Kidney capillary endothelial cell (primary cell): ENCODE measurements at places on chromosomes 6 and 20.

DNA sequence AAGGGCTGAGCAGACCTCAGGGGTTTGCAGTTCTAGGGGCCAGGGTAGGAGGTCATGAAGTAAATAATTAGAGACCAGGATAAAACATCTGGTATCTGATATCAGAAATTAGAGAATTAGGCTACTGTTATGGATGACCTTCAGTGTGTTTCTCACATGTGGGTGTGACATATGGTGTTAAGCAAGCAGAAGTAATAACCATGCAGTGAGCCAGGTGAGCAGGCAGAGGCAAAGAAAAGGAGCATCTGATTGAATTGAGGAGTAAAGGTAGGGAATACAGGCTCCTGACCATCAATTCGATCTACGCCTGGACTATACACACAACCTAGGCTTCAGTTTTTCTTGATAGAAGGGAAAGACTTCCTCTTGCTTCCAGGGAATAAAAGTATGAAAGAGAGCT lies 34.7 kb upstream of the MAP3K7 start:
- DNase-seq: no peak

DNA sequence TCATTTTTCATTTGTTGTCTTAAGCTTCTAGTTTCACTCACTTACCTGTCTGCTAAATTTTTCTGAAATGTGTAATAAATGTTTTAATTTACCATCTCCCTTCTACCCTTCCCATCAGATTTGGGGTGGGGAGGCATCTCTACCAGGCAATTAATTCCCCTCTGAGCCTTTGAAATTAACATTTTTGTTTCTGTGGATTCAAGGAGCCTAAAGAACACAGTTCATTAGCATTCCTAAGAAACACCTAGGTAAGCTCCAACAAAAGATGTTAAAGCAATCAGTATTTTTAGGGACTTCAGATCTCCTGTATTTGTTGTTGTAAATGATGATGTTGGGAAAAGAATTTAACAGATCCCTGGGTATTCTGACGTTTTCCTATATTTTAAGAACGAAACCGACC lies 6.6 kb downstream of the TOP1 start:
- DNase-seq: no peak

DNA sequence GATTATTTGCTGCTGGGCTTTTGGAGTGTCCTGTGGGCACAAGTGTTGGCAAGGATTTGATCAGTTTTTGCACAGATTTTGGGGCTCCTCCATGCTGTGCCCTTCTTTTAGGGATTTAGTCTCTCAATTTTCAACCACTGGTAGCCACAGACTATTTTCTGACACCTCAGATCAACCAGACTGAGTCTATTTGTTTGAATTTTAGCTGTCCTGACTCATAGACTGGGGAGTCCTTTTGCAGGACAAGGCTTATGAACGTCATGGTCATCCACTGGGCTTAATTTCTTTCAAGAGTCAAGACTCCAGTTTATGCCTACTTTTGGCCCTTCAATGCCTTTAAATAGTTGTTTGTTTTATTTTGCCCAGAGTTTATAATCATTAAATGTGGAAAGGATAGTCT lies 59.3 kb downstream of the BCKDHB start:
- no peak for DNase-seq

DNA sequence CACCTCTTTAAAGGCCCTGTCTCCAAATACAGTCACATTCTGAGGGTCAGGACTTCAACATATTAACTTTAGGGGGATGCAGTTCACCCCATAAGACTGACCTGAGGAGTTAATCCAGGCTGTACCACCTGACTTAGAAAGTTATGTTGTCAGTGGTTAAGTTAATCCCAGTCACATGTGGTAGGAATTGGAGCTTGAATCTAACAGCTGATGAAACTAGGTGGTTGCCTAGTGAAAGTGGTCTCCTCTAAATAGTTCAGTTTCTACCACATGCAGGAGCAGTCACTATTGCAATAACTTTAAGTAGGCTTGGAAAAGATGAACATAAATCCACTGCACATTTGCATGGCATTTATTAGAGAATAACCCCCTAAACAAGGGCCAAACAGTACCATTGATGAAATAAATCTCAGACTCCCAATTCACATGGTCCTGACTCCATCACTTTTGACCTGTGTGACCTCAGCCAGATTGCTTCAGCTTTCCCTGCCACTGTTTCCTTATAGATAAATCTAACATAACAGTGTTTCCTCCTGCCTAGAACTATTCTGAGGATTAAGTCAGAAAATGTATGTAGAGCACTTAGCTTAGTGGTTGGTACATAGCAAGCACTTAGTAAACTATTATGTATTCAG lies 20.1 kb downstream of the SAMD5 start:
- no peak for DNase-seq

DNA sequence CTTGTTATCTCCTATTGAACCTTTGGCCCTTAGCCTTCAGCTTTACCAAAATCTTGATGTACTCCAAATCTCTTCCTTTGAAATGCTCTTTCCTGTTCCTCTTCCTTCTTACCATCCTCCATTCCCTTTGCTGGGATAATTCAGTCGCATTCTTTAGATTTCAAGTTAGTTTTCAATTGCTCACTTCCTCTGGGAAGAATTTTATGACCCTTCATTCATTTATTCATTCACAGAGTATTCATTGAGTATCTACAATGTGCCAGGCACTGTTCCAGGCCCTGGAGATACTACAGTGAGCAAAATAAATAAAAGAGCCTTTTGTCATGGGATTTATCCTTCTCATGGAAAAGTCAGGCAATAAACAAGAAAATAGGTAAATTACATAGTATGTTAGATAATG lies 548.2 kb upstream of the FLRT3 start:
- DNase-seq: no peak

DNA sequence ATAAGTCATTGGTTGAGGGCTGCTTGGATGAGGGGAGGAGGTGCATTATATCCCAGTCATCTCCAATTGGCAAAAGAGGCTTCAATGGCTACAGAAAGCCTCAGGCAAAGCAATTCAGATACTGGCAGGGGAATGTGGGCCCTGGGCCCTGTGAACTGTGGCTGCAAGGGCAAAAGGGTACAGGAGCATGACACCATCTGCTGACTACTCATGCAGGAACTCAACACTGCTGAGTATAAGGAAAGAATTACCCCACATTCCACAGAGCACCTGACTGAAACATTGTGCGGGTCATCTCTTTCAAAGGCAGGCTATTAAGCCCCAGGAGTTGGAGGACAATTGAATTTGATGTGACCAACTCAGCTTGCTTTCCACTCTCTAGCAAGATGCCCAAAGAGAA lies 92.1 kb upstream of the SPTLC3 start:
- DNase-seq: no peak

DNA sequence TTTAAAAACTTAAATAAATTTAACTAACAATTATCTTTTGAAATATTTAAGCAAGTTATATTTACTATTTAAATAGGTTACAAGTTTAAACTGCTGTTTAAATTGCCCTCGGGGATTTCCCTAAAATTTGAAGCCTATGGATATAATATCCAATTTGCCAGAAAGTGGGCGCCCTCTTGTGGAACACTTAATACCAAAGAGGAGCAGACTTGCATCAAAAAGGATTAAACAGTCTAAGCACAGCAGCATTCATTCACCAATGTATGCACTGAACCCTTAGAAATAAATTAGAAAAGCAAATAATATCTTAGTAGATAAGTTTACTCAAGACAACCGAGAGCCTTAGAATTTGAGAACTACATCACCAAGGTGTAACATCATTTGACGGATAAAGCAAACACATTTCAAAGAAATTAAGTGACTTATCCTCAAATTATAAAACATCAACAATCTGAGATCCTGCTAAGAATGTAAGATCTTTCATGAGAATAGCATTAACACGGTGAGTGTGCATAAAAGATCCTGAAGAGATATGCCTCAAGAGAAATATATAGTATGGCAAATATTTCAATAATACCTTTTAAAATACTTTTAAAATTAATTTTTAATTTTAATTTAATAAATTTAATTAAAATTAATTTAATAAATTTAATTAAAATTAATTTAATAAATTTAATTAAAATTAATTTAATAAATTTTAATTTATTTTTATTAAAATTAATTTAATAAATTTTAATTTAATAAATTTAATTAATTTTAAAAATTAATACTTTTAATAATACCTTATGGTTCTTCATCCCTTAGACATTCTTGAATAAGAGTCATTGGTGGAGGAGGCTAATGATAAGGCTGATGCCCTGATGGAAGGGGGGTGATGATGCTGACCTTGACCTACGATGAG lies 11.5 kb upstream of the MEP1A start:
- DNase-seq: peak; percentile 72

DNA sequence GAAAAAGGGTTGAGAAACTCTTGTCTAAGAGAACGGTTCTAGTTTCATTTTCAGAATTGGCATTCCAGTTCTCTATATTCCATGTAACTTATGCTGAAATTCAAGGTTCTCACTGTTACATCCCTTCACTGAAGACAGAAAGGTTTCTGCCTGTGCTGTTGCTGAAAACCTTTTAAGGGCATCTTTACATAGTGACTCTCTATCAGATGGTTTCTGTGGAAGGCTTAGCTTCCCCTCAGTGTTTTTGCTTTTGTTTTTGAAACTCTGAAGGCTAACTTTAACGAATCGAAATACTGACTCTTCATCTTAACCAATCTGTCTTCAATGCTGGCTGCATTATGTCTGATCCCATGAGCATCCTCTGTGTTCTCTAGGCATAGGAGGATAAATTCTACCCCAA lies 1286.2 kb upstream of the EYS start:
- no peak for DNase-seq

- DNase-seq: no peak
These were observed 39.7 kb upstream of the IRF4 start for GRCh38 chr6:351867-352289.

GRCh38 chr20:18180815-18181214 lies 43.2 kb downstream of the KAT14 start:
- DNase-seq: no peak
